Right renal cortex interstitium (tissue), 3 donors: ENCODE measurements at places on chromosomes 11 and 22.
A peak's percentile ranks its signal among the peaks of the same experiment; 100 is the strongest.

DNA sequence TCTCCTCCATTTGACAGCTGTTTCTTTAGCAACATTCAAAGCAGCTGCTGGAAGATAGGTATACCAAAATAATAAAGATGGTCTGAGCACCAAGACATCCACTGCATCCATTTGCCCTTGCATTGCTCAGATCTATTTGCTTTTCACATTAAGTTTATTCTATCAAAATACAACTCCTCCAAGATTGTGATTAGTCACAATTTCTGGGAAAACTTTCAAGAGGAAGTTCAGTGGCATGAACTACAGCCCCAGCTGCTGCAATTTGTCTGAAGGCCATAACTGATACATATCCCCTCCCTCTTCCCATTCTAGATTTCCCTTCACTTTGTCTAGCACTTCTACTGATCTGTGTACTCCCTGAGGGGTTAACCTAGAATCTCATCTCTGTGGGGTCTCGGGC, 117.5 kb upstream of the CEP126 start:
- DNase-seq: no peak

- no peak for DNase-seq
Measured at GRCh38 chr22:50730941-50731661, 6.9 kb upstream of the ACR start.

DNA sequence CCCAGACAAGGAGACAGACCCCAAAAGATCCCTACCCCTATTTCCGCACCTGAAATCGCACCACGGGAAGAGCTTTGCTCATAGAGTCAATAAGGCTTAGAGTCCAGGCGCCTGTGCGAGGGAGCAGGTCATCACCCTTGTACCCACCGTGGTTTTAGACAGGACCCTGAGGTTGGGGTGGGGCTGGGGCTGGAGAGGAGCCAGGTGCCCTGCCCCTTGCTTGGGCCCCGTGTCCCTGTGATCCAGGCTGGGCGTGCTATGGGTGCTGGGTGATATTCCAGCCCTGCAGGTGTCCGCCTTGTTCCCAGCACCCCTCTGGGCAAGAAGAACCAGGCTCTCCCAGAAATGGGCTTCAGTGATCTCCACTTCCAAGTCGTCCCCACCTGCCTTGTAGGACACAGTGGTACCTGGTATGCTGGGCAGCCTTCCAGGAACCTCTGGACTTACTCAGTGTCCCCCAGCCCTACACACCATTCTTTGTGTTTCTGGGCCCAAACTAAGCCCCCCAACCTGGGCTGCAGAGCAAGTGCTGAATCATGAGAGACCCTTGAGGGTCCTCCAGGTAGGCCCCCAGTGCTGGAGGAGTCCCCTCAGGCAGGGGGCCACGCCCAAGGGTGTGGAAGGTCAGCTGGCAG, 4.5 kb downstream of the CD81 start:
- DNase-seq: no peak

DNA sequence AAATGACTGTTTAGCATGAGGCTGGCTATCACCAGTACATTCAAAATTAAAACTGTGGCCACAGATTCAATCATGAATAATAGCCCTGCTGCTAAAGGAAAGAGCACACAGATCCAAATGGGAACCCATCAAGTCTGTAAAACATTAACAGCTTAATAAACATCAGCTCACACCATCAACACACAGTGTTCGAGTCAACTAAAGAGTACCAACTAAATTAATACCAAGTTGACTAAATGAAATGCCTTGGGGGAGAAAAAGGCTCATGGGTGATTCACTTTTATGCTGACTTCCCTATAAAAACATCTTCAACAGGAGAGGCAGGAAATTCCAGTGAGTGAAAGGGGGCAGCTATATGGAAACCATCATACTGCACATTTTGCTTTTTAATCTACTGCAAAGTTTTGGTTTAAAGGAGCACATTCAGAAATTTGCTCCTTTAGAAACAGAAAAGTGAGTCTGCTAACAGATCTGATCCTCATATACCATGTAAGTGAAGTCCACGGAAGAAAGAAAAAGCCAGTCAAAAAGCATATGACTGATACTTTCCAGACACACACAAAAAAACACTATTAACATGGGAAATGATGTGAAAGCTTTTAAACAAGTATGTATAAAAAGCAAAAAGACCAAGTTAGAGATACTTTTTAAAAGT, 16.3 kb downstream of the LGR4 start:
- DNase-seq: no peak

- DNase-seq: no peak
Measured at GRCh38 chr11:116946414-116946813, 109.0 kb upstream of the APOA1 start.

DNA sequence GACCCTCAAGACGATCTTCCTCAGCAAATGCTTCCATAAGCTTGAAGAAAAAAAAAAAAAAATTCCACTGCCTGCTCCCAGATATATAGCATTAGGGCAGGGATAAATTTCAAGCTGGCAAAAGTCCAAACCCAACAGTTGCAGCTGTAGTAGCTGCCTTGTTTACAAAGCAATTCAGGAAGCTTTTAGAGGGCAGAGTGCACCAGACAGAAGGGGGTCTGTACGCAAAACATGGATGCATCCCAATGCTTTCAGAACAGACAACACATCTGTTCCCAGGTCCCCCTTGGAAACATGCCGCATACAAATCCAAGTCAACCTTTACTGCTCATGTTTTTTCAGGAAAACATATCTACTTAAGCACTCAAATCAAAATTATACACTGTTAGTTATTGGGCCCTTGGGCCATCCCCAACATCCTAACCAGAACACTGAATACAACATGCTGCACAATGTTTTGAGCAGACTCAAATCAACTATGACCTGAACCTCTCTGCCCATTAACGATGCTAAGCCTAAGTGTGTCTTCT, 94.5 kb downstream of the CADM1 start:
- peak; percentile 88 for DNase-seq

DNA sequence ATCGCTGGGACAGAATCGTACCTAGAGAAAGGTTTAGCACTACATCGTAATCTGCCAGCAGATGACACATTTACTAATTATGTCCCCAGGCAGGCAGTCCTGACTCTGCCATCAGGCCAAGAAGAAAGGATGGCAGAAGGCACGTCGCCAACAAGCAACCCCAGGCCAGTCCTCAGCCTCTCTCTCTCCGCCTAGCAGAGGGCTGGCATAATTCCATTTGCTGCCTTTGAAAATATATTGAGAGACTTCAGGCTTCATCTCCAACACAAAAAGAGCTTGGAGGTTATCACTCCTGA, 1517.0 kb downstream of the TBC1D22A start:
- no peak for DNase-seq

DNA sequence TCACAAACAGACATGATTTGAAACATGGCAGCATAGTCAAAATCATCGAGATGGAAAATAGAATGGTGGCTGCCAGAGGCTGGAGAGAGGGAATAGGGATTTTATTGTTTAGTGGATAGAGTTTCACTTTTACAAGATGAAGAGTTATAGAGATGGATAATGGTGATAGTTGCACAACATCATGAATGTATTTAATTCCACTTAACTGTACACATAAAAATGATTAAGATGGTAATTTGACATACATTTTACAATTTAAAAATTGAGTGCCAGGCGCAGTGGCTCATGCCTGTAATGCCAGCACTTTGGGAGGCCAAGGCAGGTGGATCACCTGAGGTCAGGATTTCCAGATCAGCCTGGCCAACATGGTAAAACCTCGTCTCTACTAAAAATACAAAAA, 21.2 kb downstream of the TTC28 start:
- no peak for DNase-seq

- no peak for DNase-seq
Measured at GRCh38 chr11:44578279-44578678, 12.8 kb downstream of the CD82 start.

- no peak for DNase-seq
Measured at GRCh38 chr22:28808716-28809355, 8.5 kb upstream of the XBP1 start.

DNA sequence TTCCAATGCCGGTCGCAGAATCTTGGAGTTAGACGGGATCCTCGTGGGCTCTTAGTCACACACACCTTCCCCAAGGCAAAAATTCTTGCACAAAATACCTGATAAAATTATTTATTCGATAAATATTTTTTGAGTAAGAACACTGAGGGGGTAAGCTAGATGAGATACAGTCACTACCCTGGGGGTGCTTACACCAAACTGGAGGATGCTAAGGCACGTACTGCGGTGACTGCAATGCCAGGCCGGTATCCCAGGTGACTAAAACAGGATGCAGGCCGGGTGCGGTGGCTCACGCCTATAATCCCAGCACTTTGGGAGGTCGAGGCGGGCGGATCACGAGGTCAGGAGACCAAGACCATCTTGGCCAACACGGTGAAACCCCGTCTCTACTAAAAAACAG, 1.7 kb upstream of the MRTFA start:
- DNase-seq: no peak

DNA sequence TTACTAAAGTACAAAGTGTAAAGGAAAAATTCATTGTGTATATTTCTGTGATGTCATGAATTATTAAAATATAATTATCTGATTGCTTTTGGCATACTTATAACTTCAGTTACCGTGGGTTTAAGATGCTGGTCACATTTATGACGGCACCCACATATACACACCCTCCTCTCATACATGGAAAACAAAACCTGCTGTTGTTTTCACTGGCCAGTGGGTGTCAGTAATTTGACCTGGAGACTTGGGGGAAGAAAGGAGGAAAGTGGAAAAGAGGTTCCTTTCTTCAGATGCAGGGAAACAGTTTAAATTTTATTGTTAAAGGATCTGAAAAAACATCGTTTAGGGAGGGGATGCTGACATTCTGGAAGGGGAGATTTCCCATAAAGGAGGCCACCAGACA, 742 bp upstream of the BBOX1 start:
- DNase-seq: no peak

DNA sequence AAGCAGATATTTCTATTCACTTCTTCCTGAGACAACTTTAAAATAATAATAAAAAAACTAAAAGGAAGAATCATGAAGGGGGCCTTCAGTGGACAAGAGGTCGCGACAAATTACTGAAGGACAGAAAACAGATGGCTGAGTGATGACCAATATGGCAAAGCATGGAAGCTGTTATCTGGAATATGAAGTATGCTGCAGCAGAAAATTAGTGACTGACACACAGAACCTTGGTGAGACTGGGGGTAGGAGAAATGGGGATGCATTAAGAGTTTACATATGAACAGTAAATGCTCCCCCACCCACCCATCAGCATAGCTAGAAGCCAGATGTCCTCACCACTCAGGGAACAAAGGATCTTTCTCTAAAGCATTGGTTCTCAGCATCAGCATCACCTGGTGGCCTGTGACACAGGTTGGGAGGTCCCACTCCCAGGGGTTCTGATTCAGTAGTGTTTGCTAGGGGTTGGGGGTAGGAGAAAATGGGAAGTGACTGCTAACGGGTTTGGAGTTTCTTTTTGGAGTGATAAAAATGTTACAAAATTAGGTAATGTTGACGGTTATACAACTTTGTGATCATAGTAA, 59.7 kb downstream of the NARS2 start:
- DNase-seq: peak; percentile 8

GRCh38 chr22:38757464-38757757, 1.6 kb upstream of the SUN2 start:
- no peak for DNase-seq

GRCh38 chr11:66878474-66878873, 21.6 kb downstream of the LRFN4 start:
- no peak for DNase-seq

DNA sequence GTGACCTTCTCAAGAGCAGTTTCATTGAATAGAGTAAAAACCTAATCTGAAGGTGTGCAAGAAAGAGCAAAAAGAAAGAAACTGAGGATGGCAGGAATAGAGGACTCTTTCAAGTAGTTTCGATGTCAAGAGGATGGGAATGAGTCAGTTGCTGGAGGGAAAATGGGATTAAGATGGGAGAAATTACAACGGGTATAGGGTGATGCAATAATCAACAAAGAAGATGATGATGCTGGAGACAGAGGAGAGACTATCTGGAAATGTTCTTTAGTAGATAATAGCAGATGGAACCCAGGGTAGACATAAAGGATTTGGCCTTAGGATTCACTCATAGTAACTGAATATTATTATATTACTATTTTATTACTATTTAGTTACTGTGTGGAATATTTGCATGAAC, 189.4 kb downstream of the GRIA4 start:
- DNase-seq: no peak

DNA sequence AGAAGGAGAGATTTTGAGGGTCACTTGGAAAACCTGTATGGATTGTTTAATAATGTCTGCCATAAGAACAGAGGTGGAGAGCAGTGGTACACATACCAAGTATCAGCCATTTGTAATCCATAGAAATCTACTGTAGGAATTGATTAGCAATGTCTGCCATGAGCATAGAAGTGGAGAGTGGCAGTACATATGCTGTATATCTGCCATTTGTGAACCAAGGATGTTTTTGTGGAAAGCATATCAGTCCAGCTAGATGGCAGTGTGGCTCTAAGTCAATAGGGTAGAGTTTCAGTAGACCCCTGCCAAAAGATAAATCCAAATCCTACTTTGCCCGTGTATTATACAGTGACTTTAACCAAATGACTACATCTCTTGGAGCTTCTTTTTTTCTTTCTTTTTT, 82.9 kb upstream of the SEZ6L start:
- DNase-seq: no peak

DNA sequence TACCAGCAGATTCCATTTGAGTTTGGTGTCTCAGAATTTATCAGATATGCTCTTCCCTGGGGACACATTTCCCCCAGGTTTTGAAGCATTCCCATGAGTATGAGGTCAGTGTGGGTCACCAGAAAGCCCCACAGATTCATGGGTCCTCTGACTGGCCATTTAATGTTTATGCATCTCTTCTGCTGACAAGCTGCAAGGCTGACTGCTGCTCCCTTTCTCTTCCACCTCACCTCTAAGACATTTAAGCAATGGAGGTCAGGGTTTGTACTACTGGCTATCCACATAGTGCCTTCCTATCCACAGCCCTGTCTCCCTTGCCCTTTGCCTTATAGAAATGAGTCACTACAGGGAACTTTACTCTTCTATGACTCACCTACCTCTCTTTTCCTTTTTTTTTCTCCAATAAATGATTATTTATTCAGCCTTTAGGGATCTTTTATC, 106.0 kb upstream of the TIMP3 start:
- DNase-seq: no peak

GRCh38 chr11:39678996-39679395, 1780.5 kb downstream of the LRRC4C start:
- DNase-seq: no peak

GRCh38 chr11:12239804-12240371, 129.5 kb downstream of the MICAL2 start:
- DNase-seq: no peak

DNA sequence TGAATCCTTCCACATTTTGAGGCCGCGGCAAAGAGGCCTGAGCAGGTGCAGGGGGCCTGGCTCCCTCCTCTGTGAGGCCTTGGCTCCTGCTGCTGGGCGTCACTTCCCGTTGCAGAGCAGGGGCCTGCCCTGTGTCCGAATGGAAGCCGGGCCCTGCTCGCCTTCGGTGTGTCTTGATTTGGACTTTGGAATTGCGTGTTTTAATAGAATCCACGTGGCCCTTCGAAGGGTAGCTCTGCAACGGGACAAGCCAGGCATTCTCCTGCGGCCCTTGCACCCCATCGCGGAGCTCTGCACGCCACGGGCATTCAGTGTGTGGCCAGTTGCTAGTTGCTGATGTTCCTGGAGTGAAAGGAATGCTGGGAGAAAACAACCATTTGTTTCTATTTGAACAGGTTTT, 25.8 kb downstream of the SAMM50 start:
- DNase-seq: no peak

- no peak for DNase-seq
Measured at GRCh38 chr11:122108192-122108799, 7.7 kb downstream of the BLID start.

- DNase-seq: no peak
Measured at GRCh38 chr11:115930291-115930690, 426.1 kb upstream of the CADM1 start.
